ENCODE measurements at places on chromosomes 2 and 18. TPM values are rescaled to one million over a fixed set of nuclear protein-coding genes. Genes with fewer than 3 reads are reported as not detected.

The GNAL gene
- total RNA-seq: 1.3 TPM

The NTSR2 gene
- not detected for total RNA-seq

The CCDC121 gene
- 1.2 TPM for total RNA-seq

The TUBA3D gene
- total RNA-seq: 0.15 TPM

The TRIM54 gene
- not detected for total RNA-seq

GRCh38 chr2:42492691-42493467 is 903 bp downstream of the KCNG3 start:
- DNase-seq: no peak

DNA sequence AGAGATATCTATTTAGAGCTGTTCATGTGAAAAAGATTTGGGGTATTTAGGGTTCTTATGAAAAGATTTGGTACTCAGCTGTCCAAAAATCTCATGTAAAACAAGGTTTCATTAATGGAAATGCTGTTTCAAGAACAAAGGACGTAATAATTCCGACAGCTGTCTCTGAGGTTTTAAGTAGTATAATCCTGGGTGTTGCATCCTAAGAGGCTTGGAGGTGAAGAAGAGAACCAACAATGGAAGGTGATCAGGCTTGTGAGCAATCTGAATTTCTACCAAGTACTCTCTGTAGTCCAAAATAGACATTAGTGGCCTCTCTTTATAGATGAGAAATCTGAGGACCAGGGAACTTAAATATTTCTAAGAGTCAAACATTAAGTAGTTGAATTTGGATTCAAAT is 205.1 kb downstream of the BABAM2 start:
- DNase-seq: no peak

DNA sequence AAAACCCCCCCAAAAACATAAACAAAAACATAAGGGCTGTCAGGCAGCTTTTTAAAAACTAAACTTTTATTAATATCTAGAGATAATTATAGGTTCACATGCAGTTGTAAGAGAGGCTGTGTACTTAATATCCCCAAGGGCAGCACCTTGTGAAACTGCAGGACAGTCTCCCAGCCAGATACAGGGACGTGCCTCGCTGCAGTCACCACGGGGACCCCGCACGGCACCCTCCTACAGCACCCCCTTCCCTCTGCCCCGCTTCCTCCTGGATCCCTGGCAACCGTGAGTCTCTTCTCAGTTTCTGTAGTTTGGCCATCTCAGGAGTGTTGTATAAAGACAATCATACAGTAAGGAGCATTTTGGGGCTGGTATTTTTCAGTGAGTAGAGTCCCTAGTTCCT is 6.8 kb upstream of the COLEC11 start:
- DNase-seq: no peak

DNA sequence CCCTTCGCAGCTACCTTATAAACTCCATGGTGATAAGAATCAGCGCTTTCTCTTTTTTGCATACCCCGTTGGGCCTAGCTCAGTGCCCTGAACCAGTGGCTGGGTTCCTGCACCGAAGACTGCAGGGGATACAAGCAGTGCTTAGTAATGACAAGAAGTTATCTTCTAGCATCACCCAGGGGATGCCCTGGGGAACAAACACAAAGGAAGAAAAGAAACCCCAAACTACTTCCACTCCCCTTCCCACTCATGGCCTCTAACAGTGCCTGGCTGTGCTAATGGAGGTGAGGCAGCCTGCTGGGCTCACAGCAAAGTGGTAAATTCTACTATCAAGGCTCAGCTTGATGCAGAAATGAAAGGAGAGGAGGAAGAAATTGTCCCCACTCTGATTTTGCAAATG is 314.7 kb downstream of the TXNL1 start:
- DNase-seq: no peak

GRCh38 chr18:71027531-71027930 is 738.7 kb downstream of the SOCS6 start:
- DNase-seq: no peak

DNA sequence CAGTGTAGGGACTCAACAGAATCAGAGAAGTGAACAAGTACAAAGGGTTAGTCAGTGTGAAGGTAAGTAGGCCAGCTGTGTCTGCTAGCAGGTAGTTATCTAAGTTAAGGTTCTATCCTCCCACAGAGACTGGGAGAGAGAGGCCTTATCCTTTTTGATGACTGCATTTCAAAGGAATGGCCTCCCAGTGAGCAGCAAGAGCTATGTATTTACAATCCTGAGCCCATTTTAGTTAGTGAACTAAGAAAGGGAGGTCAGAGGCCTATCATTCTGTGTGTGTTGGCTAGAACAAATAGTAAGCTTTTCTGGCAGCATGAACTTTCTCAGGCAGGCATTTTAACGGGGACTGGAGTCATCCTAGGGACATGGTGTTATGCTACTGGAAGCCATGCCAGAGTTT is 182.9 kb downstream of the VWC2L start:
- DNase-seq: no peak

- no peak for DNase-seq
Observed at GRCh38 chr2:102484310-102485061, 11.5 kb downstream of the SLC9A4 start.

DNA sequence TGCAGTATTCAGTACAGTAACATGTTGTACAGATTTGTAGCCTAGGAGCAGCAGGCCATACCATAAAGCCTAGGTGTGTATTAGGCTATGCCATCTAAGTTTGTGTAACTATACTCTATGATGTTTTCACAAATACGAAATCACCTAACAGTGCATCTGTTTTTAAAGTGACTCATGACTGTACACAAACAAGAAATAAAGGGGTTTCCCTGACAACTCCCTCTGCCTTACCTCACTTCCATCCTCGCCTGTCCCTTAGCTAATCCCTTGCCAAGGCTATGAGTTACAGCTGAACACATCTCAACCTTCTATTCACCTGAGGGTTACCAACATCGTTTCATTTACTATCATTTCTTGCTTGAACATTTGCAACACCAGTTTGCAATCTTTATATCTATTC is 78.6 kb upstream of the RPRM start:
- no peak for DNase-seq

GRCh38 chr2:207975921-207976320 is 49.4 kb downstream of the PLEKHM3 start:
- DNase-seq: no peak

GRCh38 chr2:126543081-126543480 is 112.9 kb upstream of the GYPC start:
- no peak for DNase-seq

Measured in left lobe of liver (tissue), 2 donors.